ENCODE measurements at places on chromosomes 2 and 18. TPM values are rescaled to one million over a fixed set of nuclear protein-coding genes. Genes with fewer than 3 reads are reported as not detected.

DNA sequence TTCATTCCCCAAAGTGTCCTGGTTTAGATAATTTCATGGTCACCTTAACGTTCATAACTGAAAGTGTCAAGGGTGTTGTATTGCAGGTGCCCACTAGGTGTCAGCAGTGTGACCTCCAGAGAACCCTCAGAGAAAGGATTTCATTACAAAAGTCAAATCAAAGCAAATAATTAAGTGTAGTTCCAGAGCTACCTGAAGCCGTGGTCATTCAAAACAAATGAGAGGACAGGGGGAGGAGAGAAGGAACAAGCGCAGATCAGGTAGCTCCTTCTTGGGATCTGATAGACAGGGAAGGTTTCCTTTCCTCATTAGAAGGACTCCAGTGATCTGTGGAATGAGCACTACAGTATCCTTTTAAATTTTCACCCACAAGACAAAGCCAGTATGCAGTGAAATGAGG, at the start of gene SLC9A4:
TSS of gene SLC9A4 (plus strand) at position 207 of the 400 bp plus-strand sequence. CDS start 534 bp downstream, outside the sequence.
- peak; percentile 32 for DNase-seq

DNA sequence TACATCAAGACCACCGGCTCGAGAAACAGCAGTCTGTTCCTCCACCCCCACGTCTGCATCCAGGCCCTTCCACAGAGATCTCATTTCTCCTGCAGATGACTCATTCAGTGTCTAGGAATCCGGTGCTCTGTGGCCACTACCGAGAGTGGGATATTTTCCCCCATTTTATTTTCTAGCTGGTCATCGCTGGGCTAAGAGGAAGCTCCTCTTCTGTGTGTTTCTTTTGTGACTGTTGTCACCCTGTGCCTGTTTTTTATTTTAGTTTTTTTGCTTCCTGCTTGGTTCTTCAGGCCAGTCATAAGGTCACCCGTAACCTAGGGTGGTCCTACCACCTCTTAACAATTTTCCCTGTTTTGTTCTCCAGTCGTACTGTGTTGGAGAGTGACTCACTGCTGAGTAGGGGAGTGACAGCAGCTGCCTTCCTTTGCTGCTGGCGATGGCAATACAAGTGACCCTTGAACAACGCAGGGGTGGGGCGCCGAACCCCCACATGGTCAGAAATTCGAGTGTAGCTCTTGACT, 6.7 kb downstream of the RAMP1 start:
- no peak for DNase-seq

The SCTR gene
- total RNA-seq = 0.32 TPM

The ELOA2 gene
- total RNA-seq = not detected

- DNase-seq = no peak
Measured at GRCh38 chr2:192741889-192742288, 547.2 kb upstream of the TMEFF2 start.

GRCh38 chr2:105546628-105546974, 147.8 kb upstream of the FHL2 start:
- DNase-seq = no peak

DNA sequence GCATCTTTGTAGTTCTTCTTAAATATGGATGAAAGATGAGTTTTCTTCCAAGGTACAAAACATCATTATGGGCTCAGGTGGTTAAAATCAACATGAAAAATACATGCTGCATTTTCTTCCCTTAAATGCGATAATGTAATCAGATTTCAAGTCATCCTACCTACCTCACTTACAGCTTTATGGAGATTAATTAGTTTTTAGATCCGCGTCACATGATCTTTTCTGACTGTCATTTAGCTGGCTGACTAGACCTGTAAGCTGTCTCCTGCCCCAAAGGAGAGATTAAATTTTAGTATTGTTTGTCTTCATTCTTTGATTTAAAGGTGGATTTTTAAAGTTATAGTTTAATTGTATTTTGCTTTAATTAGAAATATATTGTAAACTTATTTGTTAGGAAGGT, 678.0 kb upstream of the ZEB2 start:
- DNase-seq = no peak

- DNase-seq = no peak
Measured at GRCh38 chr18:63152096-63152495, 167.5 kb downstream of the BCL2 start.

DNA sequence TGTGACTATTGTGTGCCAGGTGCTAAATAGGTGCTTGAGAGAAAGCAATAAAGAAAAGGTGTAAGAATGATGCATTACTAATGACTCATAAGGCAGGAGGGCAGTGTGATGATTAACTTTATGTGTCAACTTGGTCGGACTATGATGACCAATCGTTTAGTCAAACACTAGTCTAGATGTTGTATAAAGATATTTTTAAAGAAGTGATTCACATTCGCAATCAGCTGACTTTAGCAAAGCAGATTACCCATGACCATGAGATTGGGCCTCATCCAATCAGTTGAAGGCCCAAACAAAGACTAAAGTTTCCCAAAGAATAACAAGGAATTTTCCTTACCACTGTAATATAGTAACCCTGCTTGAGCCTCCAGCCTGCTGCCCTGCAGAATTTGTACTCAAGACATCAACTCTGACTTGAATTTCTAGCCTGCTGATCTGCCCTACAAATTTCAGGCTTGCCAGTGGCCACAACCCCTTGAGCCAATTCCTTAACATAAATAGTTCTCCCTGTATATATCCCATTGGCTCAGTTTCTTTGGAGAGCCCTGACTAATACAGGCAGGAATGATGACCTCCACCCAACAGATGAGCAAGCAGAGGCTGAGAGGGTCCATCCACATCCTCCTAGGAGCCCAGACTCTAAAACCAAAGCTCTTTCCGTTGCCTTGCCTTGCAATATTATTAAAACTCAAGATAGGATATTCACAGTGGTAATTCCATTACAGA, 132.6 kb downstream of the ACTR3 start:
- no peak for DNase-seq

DNA sequence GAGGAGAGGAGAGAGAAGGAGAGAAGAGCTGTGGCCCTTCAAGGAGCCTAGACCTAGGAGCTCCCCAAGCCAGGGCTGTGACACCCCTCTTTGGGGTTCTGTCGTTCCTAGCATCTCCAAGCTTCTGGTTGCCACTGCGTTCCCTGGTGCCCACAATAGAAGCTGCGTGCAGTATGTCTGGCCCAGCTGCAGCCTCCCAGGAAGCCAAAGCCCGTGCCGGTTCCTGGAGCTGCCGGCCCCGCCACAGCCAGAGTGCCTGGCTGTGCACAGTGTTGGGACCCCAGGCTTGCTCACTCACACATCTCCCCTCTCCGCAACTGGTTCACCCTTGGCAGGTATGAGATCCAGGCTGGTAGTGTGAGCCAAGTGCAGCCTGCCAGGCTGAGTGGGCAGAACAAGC, 367.7 kb upstream of the MC4R start:
- DNase-seq = no peak

The TUBB8B gene
- total RNA-seq = not detected

DNA sequence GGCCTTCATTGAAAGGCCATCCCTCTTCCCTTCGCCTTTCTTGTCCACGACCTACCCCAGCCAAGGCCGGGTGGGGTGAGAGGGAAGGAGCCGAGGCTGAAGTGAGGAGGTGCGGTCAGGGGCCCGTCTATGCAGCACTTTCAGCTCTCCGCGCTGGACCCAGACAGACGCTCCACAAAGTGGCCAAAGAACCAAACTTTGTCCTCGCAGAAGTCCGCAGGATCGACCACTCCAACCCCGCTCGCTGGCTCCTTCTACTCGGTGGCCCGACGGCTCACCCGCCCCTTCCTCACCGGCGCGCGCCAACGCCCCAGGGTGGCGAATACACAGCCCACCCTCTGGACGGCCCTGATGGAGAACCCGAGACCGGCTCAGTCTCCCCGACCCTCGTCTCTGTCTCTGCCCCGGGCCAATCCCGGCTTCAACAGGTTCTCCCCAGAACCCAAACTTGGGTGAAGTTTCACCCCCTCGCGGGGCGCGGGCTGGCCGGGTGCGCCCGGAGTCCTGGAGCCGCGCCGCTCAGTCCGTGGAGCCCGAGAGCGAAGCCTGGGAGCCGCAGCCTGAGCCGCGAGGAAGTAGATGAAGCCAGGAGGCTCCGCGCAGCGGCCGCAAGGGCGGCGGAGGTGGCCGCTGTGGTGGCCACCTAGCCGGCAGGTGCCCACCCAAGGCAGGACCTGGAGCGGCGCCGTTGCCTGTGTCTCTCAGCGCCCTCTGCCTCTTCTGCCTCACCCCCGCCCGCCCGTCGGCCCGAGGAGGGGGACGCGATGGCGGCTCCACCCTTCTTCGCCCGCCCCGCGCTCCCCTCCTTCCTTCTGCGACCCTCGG, 26.7 kb upstream of the ALPP start:
- DNase-seq = no peak

- peak; percentile 28 for DNase-seq
Measured at GRCh38 chr2:62724886-62725711, 19.6 kb downstream of the EHBP1 start.

DNA sequence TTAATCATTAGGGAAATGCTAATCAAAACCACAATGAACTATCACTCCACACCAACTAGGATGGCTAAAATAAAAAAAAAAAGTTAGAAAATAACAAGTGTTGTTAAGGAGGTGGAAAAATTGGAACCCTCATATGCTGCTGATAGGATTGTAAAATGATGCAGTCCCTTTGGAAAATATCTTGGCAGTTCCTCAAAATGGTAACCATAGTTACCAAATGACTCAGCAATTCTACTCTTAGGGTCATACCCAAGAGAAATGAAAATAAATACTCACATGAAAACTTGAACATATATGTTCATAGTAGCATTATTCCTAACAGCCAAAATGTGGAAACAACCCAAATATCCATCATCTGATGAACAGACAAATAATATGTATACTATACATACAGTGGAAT, 15.7 kb upstream of the ACVR2A start:
- DNase-seq = no peak

GRCh38 chr2:142599504-142599903, 278.0 kb upstream of the KYNU start:
- no peak for DNase-seq

DNA sequence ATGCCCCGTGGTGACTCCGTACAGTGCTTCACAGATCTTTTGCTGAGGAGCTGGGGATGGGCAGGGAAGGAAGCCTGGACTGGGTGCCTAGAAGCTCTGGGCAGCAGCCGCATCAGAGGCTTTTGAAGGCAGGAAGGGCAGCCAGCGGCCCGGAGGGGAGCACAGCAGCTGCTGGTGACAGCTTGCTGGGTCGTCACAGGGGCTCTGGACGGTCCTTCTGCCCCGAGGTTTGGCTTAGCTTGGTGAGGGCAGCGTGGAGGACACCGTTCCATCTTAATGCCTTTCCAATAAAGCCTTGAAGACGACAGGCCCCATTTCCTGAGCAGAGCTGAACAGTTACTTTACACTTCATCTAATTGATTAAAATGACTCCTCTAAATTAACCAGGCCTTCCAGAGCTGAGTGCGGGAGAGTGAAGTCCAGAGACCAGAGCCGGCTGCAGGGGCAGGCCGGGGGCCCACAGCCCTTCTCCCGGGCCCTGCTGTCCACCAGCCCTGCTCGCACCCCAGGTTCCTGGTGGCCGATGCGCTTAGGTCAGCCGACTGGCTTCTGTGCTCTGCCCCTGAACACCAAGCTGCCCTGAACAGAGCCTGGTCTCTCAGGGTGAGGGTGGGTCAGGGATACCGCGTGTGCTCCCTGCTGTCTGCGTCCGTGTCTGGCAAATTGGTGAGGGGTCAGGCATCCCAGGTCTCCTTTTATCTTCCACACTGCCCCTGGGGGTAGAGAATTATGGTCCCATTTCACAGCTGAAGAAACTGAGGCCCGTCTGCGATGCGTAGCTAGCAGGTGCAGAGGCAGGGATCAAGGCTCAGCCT, 43.5 kb downstream of the RRM2 start:
- DNase-seq = no peak

The CFAP221 gene
- total RNA-seq = 0.91 TPM

DNA sequence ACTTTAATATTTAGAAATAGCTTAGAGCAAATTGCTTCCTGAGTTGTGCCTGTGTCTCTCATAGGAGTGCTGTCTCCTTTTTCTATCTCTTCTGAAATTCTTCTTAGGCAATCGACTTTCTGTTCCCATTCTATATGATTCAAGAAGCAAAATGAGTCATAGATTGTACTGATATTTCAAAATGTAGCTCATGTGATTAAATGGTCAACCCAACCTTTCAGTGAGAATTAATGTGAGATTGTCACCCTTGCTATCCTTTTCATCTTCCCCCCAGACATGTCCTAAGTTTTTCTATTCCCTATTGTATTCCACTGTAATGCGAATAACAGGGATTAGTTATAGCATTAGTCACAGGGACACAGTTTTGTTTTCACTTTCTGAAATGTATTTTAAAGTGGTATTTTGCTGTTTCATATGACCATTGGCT, 413.6 kb downstream of the THSD7B start:
- no peak for DNase-seq

All from left cardiac atrium (tissue), 4 donors.